ENCODE measurements at places on chromosomes 6 and 20.

DNA sequence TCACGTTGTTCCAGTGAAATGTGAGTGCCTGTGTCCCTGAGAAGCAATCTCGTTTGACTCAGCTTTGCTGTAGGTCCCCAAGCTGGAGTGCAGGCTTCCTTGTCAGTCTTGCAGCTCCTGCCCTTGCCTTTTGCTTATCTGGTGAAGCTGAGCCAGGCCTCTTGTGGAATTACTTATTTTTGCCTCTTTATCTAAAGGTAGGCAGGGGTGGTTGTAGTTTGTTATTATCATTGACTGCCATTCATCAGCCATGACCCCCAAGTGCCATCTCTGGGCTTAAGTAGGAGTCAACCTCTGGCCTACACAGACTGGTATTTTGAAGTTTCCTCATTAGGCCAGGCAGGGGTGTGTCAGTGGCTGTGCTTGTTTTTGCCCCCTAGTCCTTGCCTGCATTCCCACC is 2.1 kb downstream of the TMEM14B start:
- DNase-seq: no peak

DNA sequence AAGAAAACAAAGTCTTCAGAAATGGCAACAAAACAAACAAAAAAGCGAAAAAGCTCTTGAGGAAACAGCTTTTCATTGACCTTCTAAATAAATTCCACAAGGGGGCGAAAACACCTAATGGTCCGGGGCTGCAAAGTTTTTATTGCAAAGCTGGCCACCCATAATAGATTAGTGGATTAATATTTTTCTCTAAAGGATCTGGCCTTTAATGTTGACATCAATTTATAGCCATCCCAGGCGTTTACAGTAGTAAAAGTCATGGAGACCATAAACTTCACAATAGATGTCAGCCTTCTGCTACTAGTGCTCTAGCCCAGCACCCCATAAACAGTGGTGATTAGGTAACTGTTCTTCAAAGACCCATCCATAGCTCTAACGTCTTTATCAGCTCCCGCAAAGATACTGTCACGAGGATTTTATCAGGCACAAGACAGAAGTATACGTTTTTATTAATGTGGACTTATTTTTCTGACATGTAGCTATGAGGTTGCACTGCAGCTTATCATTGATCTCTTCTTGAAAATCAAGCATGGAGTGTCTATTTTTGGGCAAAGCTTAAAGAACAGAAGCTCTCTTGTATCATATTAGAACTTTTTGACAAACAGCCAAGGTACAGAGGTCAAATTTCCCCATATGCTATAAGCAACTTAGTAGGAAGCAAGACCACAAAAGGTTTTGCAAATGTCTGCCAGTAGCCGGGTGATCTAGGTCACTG is 4.7 kb downstream of the CITED2 start:
- peak; percentile 82 for DNase-seq

DNA sequence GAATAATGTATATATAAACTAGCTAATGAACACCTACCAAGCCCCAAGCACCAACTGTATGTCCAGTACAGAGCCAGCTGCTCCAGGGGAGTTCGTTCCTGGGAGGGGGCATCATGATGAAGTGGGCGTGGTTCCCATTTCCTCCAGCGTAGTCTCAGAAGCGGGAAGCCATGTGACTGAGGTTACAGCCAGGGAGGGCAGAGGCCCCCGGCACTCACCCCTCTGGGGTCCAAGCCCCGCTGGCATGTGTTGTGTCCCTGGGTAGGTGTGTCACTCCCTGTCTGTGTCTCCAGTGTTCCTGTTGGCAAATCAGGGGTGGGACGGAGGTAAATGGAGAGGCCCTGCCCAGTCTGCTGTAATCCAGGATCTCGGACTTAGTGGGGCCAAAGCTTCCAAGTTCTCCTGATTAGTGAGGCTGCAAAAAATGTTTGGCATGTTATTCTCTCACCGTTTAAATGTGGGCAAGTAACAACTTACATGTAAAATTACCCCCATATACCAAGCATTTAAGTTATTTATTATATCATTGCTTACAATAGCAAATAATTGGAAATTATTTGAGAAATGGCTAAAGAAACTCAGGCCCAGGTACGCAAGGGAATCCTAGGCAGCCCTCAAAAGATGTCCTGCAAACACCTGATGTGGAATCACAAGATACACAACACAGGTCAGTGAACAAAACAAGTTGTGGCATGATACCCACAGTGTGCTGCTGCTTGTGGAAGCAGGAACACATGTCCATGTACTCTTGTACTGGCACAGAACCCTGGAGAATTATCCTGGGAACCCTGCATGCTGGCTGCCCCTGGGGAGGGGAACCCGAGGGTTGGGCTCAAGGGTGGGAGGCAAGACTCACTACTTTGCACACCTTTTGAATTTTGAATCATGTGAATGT is 22.2 kb downstream of the FAM110A start:
- no peak for DNase-seq

DNA sequence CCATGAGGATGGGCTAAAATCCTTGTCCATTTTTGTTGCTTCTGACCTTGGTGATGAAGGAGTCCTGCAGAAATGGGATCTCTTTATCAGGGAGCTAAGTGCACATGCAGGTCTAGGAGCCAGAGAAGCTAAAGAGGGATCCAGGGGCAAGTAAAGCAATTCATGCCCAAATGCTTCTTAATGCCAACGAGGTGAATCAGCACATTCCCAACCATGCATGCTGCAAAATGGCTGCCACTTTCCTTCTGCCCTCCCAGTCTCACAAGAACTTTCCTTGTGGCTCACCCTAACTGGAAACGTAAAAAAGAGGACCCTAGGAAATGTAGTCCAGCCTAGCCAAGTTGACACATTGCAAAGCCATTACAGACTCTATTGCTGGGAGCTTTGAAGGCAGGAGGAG is 298.4 kb downstream of the MAFB start:
- DNase-seq: no peak

- no peak for DNase-seq
Observed at GRCh38 chr6:136226674-136227377, 23.3 kb downstream of the MTFR2 start.

GRCh38 chr6:90160013-90160412 is 136.6 kb downstream of the BACH2 start:
- no peak for DNase-seq

GRCh38 chr20:17327185-17328148 is 100.6 kb downstream of the PCSK2 start:
- DNase-seq: no peak

DNA sequence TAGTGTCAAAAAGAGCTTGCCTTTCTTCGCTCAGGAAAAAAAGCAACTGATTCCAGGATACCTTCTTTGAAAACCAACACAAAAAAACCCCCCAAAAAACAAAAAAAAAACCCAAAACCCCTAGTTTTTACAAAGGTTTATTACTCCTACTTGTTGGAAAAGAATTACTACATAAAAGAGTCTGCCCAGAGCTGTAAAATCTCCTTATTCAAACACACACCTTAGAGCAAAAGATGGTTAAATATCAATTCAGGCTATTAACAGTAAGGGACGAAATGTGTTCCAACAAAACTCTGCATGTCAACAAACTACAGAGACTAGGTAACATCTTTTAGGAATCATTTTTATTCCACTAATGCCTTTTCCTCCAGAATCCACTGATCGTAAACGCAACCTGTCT is 42.7 kb downstream of the BCAS1 start:
- DNase-seq: no peak

- peak; percentile 95 for DNase-seq
Observed at GRCh38 chr6:142871910-142872331, 73.1 kb downstream of the HIVEP2 start.

- DNase-seq: no peak
Observed at GRCh38 chr20:48877304-48877703, 44.2 kb upstream of the ARFGEF2 start.

DNA sequence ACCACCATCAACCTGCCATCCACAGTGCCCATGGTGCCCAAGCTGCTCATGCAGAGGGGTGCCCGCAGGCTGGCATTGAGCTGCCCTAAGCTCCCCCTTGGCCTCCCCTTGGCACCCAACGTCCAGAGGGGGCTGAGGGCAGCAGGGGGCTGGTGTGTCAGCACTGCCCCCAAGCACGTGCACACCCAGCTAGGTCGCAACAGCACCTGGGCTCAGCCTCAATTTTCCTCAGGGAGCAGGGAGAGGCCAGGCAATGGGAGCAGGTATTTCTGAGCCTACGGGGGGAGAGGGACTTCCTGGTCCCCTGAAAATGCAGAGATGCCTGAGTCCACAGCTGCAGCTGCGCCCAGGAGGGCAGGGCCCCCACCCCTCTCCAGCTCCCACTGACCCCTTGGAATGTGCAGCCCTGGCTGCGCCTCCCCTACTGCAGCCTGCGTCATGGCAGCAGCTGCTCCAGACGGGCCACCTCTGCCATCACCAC is 204.2 kb downstream of the ANKRD60 start:
- DNase-seq: no peak

GRCh38 chr6:41451039-41451438 is 95.1 kb upstream of the FOXP4 start:
- no peak for DNase-seq

- DNase-seq: no peak
Observed at GRCh38 chr20:32896521-32897280, 38.0 kb downstream of the EFCAB8 start.

DNA sequence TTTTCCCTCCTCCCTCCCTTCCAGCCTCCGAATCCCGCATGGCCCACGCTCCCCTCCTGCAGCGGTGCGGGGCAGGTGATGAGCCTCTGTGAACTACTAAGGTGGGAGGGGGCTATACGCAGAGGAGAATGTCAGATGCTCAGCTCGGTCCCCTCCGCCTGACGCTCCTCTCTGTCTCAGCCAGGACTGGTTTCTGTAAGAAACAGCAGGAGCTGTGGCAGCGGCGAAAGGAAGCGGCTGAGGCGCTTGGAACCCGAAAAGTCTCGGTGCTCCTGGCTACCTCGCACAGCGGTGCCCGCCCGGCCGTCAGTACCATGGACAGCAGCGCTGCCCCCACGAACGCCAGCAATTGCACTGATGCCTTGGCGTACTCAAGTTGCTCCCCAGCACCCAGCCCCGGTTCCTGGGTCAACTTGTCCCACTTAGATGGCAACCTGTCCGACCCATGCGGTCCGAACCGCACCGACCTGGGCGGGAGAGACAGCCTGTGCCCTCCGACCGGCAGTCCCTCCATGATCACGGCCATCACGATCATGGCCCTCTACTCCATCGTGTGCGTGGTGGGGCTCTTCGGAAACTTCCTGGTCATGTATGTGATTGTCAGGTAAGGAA is at the start of gene OPRM1:
TSS of gene OPRM1 (plus strand) at position 10 of the 612 bp plus-strand sequence. CDS start at position 315, 305 bp downstream.
- DNase-seq: no peak

- no peak for DNase-seq
Observed at GRCh38 chr6:158021814-158022748, 40.4 kb downstream of the SYNJ2 start.

DNA sequence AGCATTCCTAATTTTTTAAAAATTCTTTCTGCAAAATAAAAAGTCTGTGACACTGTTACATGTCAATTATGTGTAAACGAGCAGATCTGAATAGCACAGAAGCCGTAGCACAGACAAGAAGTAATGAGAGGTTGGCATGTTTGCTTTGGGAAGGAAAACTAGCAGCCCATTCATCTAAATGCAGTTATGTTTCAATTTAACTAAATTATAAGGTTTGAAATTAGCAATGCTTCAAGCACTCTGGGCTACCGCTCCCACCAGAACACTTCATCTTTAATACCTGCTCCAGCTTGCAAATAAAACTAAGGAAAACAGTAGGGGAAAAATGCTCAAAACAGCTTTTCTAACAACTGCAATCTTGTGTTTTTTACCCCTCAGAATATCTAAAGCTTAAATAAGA is 73.9 kb downstream of the PTPRK start:
- no peak for DNase-seq

Measured in LHCN-M2 (cell line).